ENCODE measurements at places on chromosomes 4 and X. TPM values are rescaled to one million over a fixed set of nuclear protein-coding genes. Genes with fewer than 3 reads are reported as not detected.
A peak's percentile ranks its signal among the peaks of the same experiment; 100 is the strongest.

IQSEC2 gene
- total RNA-seq = 9.8 TPM

ENPP6 gene
- total RNA-seq = 1.6 TPM

AVPR2 gene
- not detected for total RNA-seq

KLHL13 gene
- 93.3 TPM for total RNA-seq

USP17L25 gene
- not detected for total RNA-seq

TRIM60 gene
- total RNA-seq = not detected

- no peak for DNase-seq
Observed at GRCh38 chr4:75251547-75251946, 262.7 kb downstream of the RCHY1 start.

- DNase-seq = peak; percentile 2
Observed at GRCh38 chr4:85747882-85748491, 273.0 kb downstream of the ARHGAP24 start.

DNA sequence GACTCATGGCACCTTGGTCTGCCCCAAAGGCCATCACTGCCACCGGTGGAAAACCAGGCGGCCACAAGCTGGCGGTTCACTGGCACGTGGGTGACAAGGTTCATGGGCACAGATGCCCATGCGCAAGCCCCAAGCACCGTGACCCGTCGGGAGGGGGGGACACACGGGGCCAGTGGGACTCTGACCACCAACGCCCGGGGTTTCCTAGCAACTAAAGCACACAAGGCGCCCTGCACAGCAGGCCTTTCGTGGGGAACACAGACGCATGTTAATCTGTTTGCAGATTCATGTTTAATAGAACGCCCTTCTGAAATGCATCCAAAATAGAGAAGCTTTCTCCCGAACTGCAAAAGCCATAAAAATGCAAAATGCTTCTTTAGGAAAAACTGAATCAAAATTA, 43.9 kb downstream of the FAM53A start:
- no peak for DNase-seq

DNA sequence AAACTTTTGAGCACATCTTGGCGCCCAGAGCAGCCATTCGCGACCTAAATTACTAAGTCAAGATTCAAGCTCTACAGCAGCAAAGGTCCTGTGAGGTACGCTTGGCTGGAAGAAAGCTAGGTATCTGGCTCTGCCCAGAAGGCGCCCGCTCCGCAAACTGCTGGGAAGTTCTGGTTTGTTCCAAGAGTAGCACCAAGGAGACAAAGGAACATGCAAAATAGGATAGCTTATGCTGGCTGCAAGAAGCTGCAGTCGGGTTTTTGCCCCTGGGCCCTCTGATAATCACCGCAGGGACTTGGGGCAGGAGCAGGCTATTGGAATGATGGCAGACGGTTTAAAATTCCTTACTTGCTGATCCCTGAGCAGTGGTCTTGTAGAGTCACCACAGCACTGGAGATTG, 3.0 kb upstream of the TBX22 start:
- DNase-seq = no peak

DNA sequence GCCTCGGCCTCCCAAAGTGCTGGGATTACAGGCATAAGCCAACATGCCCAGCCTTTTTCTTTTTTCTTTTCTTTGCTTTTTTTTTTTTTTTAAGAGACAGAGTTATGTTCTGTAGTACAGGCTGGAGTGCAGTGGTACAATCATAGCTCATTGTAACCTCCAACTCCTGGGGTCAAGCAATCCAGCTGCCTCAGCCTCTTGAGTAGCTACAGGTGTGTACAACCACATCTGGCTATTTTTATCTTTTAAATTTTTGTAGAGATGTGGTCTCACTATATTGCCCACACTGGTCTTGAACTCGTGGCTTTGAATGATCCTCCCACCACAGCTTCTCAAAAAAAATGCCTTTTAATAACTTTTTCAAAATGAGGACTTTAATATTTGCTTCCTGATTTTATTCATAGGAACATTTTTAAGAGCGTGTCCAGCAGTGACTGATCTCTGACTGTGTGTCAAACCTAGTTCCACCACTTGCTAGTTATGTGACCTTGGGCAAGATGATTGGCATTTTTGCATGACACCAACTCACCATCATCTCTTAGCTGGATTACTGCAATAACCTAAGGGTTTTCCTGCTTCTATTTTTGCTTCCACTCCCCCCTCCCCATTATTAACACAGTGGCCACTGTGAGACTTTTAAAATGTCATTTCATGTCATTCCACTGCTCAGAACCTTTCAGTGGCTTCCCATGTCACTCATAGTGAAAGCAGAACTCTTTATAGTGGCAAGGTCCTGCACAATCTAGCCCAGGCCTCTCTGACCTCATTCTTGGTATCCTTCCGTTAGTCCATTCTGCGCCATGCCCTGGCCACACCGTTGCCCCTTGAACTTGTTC, 4.5 kb upstream of the TNIP3 start:
- DNase-seq = no peak

GRCh38 chr4:82402196-82402775, 28.0 kb downstream of the HNRNPDL start:
- no peak for DNase-seq

GRCh38 chr4:57710053-57710452, 599.9 kb upstream of the IGFBP7 start:
- no peak for DNase-seq

- no peak for DNase-seq
Observed at GRCh38 chrX:19532709-19533108, 17.4 kb upstream of the MAP3K15 start.

DNA sequence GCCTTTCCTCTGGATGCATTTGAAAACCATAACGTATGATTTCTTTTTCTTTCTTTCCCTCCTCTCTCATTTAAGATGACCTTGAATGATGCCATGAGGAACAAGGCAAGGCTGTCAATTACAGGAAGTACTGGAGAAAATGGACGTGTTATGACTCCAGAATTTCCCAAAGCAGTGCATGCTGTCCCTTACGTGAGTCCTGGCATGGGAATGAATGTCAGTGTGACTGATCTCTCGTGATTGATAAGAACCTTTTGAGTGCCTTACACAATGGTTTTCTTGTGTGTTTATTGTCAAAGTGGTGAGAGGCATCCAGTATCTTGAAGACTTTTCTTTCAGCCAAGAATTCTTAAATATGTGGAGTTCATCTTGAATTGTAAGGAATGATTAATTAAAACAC, 142.8 kb downstream of the GRIA2 start:
- no peak for DNase-seq

DNA sequence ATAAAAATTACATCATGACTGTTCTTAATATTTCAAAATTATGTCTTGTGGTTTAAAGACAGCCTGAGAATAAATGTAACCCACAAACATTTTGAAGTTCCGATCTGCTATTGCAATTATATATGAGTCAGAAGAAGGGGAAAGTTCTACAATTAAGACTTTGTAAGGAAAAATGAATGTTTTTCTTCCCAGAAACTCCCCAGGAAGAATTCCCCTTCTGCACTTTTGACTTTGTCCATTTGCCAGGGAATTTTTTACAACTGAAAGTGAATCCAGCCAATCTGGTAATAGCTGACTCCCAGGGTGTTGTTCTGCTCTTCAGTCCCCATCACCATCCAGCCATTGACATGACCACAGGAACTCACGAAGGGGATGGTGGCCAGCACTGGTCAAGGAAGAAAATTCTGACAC, 61.6 kb upstream of the NOCT start:
- DNase-seq = no peak

- no peak for DNase-seq
Observed at GRCh38 chr4:7129871-7130620, 62.2 kb upstream of the GRPEL1 start.
